Stimulated activated CD8-positive, alpha-beta memory T cell treated with anti-CD3 and anti-CD28 coated beads, Interleukin-12 subunit alpha, Interleukin-12 subunit beta, amount 100 ng/mL, for 1 hour (primary cell): ENCODE measurements at places on chromosomes 16 and 17.

- no peak for DNase-seq
These were observed 122.3 kb downstream of the ENGASE start for GRCh38 chr17:79196913-79197312.

DNA sequence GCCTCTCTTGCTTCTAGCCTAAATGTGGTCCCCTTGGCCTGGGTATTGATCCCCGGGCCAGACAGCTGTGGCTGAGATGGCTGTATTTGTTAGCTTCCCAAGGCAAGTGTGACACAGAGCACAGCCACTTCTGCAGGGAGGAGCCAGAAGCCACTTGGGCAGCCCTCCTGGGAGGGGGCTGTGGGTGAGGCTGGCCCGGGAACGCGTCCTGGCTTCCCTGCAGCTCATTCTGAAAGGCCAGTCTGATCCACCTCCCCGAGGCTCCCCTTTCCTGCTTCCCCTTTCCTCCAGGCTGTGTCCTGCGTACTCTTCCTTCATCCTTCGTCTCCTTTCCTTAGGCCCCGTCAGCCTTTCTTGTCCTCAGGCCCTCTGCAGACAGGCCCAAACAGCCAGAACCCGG lies 8.0 kb downstream of the SERPINF2 start:
- DNase-seq: no peak

- DNase-seq: no peak
These were observed 570 bp upstream of the CFDP1 start for GRCh38 chr16:75433732-75434413.

- DNase-seq: no peak
These were observed 13.9 kb upstream of the CYTH1 start for GRCh38 chr17:78795861-78796516.

GRCh38 chr17:40343219-40344119 lies 21.1 kb downstream of the GJD3 start:
- no peak for DNase-seq

- DNase-seq: no peak
These were observed 35.5 kb upstream of the ETV4 start for GRCh38 chr17:43581613-43582012.

- DNase-seq: no peak
These were observed 251.3 kb downstream of the NTN1 start for GRCh38 chr17:9272501-9273200.

DNA sequence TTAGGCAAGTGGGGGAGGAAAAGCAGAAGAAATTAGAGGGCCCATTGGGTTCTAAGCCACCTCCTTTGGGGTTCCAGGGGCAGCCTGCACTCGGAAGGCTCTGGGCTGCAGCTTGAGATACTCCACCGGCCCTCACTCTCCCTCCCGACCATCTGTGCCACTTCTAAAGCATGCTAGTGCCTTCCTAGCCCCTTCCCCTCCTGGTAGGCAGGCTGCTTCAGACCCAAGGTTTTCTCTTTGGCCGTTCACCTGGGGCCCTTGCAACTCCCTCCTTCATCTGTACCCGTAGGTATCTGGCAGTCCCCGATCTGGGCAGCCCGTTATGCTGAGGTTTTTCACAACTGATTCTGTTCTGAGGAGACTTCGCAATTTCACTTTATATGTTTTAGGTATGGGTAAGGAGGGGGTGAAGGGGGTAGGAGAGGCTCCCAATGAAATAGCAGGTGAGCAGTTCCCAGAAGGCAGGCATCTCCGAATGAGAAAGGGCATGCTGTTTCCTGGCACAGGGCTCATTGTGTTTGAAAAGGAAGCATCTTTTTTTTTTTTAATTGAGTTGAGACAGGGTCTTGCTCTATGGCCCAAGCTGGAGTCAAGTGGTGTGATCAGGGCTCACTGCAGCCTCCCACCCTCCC lies 98.7 kb downstream of the RAB11FIP4 start:
- no peak for DNase-seq

GRCh38 chr17:55272711-55273578 lies 8.2 kb downstream of the HLF start:
- DNase-seq: no peak

DNA sequence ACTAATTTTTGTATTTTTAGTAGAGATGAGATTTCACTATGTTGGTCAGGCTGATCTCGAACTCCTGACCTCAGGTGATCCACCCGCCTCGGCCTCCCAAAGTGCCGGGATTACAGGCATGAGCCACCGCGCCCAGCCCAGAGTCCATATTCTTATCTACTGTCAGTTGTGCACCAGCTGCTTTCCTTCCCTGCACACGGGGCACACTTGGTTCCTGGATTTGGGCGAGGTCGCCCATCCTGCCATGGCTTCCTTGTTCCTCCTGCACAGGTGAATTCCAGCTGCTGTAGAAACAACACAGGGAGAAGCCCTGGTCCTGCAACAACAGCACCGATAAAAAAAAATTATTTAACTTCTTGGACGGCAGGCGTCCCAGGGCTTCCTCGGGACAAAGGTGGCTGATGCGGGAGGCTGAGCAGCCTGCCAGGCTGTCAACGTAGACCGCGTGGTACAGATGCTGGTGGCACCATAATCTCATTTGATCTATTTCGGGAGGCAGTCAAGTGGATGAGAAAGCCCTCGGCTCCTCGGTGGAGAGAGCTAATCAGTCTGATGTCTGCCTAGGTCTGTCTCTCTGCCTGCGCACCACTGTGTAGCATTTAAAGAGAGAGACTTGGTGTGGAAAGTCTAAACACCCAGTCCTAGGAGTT lies 19.1 kb downstream of the RGS9 start:
- DNase-seq: no peak

GRCh38 chr17:37828651-37829124 lies 83.8 kb upstream of the HNF1B start:
- DNase-seq: no peak

DNA sequence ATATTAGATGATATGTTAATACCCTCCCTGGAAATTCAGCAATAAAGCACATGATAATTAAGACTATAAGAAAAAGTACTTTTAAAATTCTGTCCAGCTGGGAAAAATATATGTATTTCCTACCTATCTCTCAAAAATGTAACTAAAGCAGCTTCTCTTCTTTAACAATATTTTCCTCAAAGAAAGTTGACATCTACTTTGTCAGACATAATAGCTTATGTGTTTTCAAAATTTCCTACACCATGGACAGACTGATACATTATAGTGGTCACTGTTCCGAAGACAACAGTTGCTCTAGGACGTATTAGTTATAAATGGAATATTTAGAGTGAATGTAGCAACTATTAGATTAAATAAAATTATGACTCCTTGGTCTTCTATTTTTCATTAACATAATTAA lies 131.4 kb upstream of the NACA2 start:
- DNase-seq: no peak

DNA sequence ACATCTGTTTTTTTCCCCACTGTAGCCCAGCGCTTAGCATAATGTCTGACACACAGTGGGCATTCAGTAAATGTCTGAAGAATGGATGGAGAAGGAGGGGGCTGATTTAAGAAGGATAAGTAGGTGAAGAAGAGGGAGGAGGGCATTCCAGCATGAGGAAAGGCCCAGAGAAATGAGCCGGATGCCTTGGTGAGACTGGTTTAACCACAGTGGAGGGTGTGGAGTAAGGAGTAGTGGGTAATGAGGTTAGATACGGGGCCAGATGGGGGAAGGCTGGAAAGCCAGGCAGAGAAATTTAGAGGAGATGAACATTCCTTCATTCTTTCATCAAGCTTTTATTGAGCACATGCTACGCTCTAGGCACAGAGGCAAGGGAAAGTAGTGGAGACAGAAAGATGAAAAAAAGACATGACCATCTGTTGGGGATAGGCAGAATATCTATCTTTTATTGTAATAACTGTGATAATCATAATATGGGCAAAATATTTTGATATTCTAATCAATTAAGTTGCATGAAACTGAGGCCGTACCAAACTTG lies 43.7 kb upstream of the NFAT5 start:
- no peak for DNase-seq
